Psoas muscle (tissue), 8 donors: ENCODE measurements at places on chromosomes 3 and 15.

GRCh38 chr3:197545101-197545500 lies 10.7 kb downstream of the BDH1 start:
- H3K27me3 ChIP-seq, result no peaks in the 10 kb centered on the region
- no peak for DNase-seq
- H3K4me1 ChIP-seq, result no peaks in the 10 kb centered on the region
- H3K27ac ChIP-seq, result no peak overlapping the region
- H3K36me3 ChIP-seq, result no peaks in the 10 kb centered on the region

DNA sequence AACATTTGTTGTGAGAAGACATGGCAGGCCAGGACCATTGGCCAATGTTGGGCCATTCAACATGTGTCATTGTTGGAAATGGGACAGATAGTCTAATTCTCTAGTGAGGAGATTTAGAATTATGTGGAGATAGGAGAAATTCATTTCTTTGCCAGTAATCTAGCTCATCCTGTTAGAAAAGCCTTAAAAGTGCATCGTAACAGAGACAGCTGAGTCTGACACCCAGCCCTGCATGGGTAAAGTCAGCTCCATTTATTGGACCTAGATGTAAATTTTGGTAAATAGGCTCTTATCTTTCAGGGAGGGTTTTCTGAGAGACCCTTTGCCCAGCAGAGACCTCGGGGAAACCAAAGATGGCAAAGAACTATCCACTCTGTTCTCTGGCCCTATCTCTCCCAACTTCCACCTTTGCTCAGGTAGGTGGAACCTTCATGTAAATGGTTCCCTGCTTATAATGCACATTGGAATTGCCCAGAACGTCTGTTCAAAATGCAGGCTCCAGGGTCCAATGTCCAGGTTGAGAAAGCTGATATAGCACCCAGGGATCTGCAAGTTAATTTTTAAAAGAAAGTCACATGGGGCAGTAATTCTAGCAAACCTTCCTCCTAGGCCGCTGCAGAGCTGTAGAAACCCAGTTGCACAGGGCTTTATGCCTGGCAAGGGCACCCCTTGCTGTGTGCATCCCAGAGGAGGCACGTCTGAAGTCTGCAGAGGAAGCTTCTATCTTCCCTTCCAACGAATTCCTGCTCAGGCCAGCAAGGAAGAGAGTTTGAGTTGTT lies 365.9 kb upstream of the PROK2 start:
- H3K36me3 ChIP-seq, result no peaks in the 10 kb centered on the region
- no peak overlapping the region for H3K4me3 ChIP-seq
- H3K27ac ChIP-seq, result no peak overlapping the region
- no peaks in the 10 kb centered on the region for H3K27me3 ChIP-seq

DNA sequence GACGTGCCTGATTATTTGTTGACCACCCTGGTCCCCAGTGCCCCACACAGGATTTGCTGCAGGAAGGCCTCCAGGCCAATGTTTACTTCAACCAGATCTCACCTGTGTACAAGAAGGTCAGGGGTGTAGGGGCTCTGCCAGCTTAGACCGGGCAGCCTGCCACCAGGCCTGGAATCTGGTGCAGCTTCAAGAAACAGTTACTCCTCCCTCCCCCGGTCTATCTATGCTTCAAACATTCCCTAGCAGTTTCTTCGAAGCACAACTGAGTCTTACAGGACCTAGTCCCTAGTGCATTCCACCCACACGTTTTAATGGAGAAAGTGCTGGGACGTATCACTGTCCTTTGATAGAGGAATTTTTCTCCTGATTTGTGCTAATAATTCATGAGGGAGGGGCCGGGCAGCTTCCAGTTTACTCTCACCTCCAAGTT lies 8.0 kb downstream of the SH3BP5 start:
- no peaks in the 10 kb centered on the region for H3K27me3 ChIP-seq
- DNase-seq, result no peak

DNA sequence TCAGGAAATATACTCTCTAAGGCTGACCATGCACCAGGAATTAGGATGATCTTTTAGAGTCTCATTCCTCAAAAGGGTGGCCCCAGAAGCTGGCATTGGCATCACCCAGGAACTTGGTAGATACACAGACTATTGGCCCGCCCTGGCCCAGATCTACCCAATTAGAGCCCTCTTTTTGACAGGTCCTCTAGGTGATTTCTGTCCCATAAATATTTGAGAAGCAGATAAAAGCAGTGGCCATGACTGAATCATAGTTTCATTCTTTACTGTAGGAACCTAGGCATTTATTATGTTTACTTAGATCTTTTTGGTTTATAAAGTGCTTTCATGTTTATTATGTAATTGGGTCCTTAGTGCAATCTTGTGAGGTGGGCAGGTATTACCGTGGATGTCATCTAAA lies 7.6 kb downstream of the TLNRD1 start:
- no peaks in the 10 kb centered on the region for H3K27me3 ChIP-seq
- peaks cover 3% of the 10 kb centered on the region for H3K4me1 ChIP-seq
- H3K27ac ChIP-seq, result no peak overlapping the region
- H3K36me3 ChIP-seq, result no peaks in the 10 kb centered on the region
- no peak for DNase-seq
- H3K4me3 ChIP-seq, result no peak overlapping the region
